ENCODE measurements at places on chromosomes 7 and 10.

- no peak for DNase-seq
Observed at GRCh38 chr10:88110822-88111221, 247.4 kb downstream of the PTEN start.

DNA sequence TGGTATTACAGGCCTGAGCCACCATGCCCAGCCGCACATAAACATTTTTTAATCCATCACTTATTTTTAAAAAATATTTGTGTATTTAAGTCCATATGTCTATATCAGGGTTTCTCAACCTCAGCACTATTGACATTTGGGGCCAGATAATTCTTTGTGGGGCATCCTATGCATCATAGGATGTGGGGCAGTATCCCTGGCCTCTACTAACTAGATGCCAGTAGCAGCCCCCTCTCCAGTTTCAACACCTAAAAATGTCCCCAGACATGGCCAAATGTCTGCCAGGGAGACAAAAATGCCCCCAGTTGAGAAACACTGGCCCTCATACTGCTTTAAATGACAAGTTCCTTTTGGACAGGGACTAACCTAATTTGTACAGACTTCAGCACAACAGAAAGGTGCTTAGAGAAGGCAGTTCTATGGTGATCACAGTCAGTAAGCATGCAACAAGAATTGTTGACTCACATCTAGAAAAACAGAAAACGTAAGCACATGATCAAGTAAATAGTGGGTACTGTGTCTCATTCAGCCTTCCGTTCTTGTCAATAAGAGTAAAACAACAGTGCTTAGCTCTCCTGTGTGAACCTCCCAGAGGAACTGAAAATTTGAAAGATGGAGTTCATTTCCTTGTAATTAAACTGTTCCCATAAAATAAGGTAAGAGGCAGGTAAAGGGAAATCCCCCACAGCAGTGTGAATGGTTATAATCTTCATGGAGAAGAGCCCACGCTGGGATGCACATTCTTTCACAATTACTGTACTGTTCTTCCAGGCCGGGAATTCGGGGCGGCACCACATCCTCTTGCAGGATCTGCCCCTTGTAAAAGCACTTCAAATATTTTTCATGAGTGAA, 17.3 kb upstream of the ADRB1 start:
- no peak for DNase-seq

GRCh38 chr10:47112612-47113011, 187.4 kb upstream of the GDF10 start:
- DNase-seq, result no peak

- no peak for DNase-seq
Observed at GRCh38 chr7:18019555-18019954, 8.1 kb downstream of the PRPS1L1 start.

- no peak for DNase-seq
Observed at GRCh38 chr10:73763343-73763742, 18.5 kb upstream of the CHCHD1 start.

GRCh38 chr10:132385721-132386418, 11.1 kb upstream of the PWWP2B start:
- no peak for DNase-seq

DNA sequence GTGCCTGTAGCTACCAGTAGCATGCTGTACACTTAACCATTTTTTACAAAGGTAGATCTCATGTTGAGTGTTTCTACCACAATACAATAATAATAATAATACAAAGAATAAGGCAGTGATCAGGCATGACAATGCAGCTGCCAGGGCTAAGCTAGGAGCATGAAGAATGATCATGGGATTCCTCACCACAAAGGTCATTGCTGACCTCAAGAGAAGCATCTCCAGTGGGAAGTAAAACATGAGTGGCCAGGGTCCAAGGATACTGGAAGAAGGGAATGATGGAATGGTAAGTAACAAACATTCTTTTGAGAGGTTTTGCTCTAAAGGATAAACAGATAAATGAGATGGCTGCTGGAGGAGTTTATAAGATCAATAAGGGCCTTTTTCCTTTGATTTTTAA, 591.1 kb downstream of the TNS3 start:
- DNase-seq, result no peak

All from NCI-H774 (cell line).